ENCODE measurements at places on chromosomes 5 and 9.

DNA sequence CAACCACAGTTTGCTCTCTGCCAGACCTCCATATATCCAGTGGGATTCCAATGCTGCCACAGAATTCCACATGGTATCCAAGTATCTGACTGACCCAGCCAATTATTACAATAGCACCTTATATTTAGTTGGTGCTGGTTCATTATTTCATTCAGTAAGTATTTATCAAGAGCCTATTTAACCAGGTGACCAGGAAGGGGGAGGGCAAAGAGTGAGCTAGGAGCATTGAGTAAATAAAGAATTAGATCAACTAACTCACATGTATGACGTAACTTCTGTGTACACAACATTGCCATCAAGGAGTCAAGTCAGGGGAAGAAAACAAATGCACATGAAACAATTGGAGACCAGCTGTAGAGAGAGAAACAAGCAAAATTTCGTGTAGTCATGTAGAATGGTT, 207.1 kb upstream of the PAPPA start:
- H3K27ac ChIP-seq = no peak overlapping the region
- peaks cover 6% of the 10 kb centered on the region for H3K27me3 ChIP-seq
- no peaks in the 10 kb centered on the region for H3K36me3 ChIP-seq
- no peaks in the 10 kb centered on the region for H3K4me1 ChIP-seq
- no peak for DNase-seq

DNA sequence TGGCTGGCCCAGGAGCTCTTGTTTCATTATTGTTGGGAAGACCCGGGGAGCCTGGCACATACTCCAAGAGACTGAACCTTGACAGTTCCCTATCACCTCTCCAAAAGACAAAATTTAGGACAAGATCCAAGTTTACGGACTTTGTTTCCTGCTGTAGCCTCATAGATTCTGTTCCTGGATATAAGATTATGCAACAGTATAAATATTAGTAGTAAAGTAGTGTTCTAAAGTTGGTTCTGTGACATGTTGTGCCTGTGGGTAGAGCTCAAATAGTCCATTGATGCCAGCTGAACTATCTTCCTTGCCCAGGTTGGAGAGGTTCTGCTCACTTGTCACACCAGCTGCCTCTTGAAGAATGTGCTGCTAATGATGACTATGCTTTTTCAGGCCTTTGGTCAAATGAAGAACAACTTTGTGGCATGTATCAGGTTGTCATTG, 430.2 kb downstream of the DMAC1 start:
- no peaks in the 10 kb centered on the region for H3K36me3 ChIP-seq
- H3K4me1 ChIP-seq = no peaks in the 10 kb centered on the region
- H3K27ac ChIP-seq = no peak overlapping the region
- H3K27me3 ChIP-seq = peaks cover 4% of the 10 kb centered on the region
- no peak overlapping the region for H3K4me3 ChIP-seq
- no peak for DNase-seq

GRCh38 chr9:136247947-136248637, 2.5 kb upstream of the QSOX2 start:
- no peaks in the 10 kb centered on the region for H3K27me3 ChIP-seq
- no peak for DNase-seq
- peaks cover 24% of the 10 kb centered on the region for H3K4me1 ChIP-seq
- no peak overlapping the region for H3K4me3 ChIP-seq
- peaks cover 3% of the 10 kb centered on the region for H3K36me3 ChIP-seq

DNA sequence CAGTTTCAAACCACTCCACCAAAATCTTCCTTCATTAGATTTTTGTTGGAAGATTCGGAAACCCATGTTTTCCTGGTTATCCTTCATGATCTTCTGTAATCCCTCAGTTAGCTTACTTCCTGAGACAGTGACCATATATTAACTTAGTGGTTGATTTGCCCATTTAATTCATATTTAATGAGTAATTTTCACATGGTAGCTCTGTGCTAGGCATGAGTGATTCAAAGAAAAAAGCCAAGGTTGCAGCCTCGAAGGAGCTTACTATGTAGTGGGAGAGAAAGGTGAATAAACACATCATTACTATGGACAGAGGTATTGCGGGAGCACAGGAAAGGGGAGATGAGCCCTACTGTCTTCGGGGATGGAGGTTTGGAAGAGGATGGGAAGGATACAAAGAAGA, 158.5 kb downstream of the TLE1 start:
- no peak for DNase-seq
- no peaks in the 10 kb centered on the region for H3K36me3 ChIP-seq
- peaks cover 5% of the 10 kb centered on the region for H3K27me3 ChIP-seq
- H3K4me1 ChIP-seq = no peaks in the 10 kb centered on the region
- no peak overlapping the region for H3K4me3 ChIP-seq
- no peak overlapping the region for H3K27ac ChIP-seq

GRCh38 chr9:96183751-96184150, 118.2 kb downstream of the HSD17B3 start:
- no peaks in the 10 kb centered on the region for H3K4me1 ChIP-seq
- DNase-seq = no peak
- peaks cover 14% of the 10 kb centered on the region for H3K27me3 ChIP-seq
- H3K36me3 ChIP-seq = no peaks in the 10 kb centered on the region
- H3K27ac ChIP-seq = no peak overlapping the region

DNA sequence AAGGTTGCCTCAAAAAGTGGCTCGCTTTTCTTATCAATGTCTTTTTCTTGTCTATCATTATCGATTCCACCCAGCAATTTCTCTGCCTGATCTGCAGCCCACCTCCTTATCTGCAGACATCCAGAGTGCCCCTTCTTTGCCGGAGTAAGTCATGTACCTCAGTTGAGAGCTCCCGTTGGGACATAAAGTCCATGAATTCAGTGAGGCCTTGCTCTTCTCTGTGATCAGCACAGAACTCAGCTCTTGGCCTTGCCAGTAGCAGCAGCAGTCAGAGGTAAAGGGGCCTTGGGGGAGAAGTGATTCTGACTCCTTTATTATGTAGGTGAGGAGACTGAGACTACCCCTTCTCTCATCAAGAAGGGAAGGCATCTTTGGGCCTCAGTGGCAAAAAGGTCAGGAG, 24.9 kb upstream of the DCAF12 start:
- DNase-seq = no peak
- no peak overlapping the region for H3K27ac ChIP-seq
- H3K4me3 ChIP-seq = no peak overlapping the region
- no peaks in the 10 kb centered on the region for H3K27me3 ChIP-seq

DNA sequence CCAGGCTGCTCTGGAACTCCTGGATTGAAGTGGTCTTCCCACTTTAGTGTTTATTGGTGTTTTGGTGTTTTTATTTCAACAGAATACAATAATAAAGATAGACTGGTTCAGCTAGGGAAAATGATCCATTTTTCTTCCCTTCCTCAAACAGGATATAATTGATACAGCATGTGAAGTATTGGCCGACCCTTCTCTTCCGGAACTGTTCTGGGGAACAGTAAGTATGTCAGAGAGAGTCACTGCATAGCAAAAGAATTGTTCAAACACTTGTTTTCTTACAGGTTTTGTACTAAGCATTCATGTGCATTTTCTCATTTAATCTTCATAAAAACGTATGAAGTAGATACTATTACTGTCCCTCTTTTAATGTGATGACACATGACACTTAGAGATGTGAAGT, 31.6 kb downstream of the NUP188 start:
- peaks cover 27% of the 10 kb centered on the region for H3K36me3 ChIP-seq
- H3K4me3 ChIP-seq = no peak overlapping the region
- no peak for DNase-seq
- H3K27ac ChIP-seq = no peak overlapping the region
- no peaks in the 10 kb centered on the region for H3K27me3 ChIP-seq

DNA sequence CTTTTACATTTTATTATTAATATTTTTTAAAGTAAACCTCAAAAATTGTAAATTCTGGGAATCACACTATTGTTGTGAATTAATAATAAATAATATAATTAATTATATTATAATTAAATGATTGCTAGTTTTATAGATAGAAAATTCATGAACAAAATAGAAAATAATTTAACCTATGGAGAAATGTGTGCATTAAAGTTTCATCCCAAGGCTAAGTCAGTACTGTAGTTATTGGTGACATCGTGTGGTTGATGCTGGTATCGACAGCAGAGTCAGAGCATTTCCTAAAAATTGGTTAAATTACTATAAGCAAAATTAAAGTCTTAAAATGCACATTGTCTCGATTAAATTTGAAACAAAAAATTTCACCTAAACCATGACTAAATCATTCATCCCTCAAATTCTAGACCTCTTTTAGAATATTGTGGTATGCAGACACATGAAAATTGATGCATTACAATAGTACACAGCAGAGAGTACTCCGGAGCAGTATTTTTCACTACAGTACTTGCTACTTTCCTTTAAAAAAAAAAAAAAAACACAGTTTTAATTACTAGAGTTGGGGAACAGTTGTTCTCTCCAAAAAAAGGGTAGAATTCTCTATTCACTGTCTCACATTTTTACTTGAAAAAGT, 73.9 kb downstream of the RORB start:
- peak; percentile 2 for DNase-seq
- no peaks in the 10 kb centered on the region for H3K4me1 ChIP-seq
- H3K36me3 ChIP-seq = no peaks in the 10 kb centered on the region
- H3K27ac ChIP-seq = no peak overlapping the region

GRCh38 chr5:142669477-142669876, 16.4 kb downstream of the FGF1 start:
- no peaks in the 10 kb centered on the region for H3K27me3 ChIP-seq
- no peak overlapping the region for H3K27ac ChIP-seq
- H3K4me1 ChIP-seq = no peaks in the 10 kb centered on the region

DNA sequence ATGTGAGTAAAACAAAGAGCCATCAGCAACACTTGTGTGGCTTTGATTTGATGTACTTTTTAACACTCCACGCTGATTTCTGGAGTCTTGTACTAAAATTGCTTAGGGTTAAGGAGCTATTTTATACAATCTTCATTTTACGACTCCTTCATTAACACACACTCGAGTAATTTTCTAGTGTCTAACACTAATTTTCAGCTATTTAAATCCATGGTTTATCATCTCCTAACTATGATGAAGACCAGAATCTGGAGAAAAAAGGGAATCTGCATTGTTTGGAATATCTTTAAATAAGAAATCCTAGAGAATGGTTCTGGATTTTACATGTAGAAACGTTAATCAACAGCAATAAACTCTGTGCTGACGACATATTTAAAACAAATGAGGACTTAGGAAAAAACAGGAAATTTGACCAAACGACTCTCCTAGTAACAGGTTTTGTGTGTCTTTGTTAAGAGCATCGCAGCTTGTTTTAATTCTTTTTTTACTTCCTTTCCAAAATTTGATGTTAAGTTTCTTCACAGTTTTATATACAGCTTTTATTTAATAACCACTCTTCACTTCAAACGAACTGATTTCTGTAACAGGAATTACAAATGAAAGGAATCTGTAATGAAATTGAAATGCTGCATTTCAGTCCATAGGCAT, 138.5 kb downstream of the AOPEP start:
- DNase-seq = no peak
- no peak overlapping the region for H3K4me3 ChIP-seq
- no peaks in the 10 kb centered on the region for H3K27me3 ChIP-seq
- peaks cover 37% of the 10 kb centered on the region for H3K4me1 ChIP-seq
- no peak overlapping the region for H3K27ac ChIP-seq

- no peak for DNase-seq
- H3K27ac ChIP-seq = no peak overlapping the region
- no peaks in the 10 kb centered on the region for H3K36me3 ChIP-seq
- no peaks in the 10 kb centered on the region for H3K4me1 ChIP-seq
Observed at GRCh38 chr9:21268347-21268657, 28.5 kb upstream of the IFNA14 start.

GRCh38 chr5:42605490-42605889, 151.1 kb upstream of the CCDC152 start:
- no peak overlapping the region for H3K4me3 ChIP-seq
- DNase-seq = no peak
- no peaks in the 10 kb centered on the region for H3K36me3 ChIP-seq
- H3K27me3 ChIP-seq = peaks cover 12% of the 10 kb centered on the region

GRCh38 chr5:7667216-7667767, 183.6 kb downstream of the CFAP90 start:
- H3K27me3 ChIP-seq = no peaks in the 10 kb centered on the region
- H3K4me3 ChIP-seq = no peak overlapping the region
- no peaks in the 10 kb centered on the region for H3K36me3 ChIP-seq

- no peak overlapping the region for H3K4me3 ChIP-seq
- no peak for DNase-seq
- peaks cover 11% of the 10 kb centered on the region for H3K36me3 ChIP-seq
- no peaks in the 10 kb centered on the region for H3K27me3 ChIP-seq
Observed at GRCh38 chr5:77996943-77997342, 220.8 kb upstream of the TBCA start.

GRCh38 chr9:127538849-127539258, 73.2 kb upstream of the STXBP1 start:
- H3K27me3 ChIP-seq = no peaks in the 10 kb centered on the region
- H3K27ac ChIP-seq = no peak overlapping the region
- DNase-seq = no peak
- no peaks in the 10 kb centered on the region for H3K36me3 ChIP-seq
- H3K4me3 ChIP-seq = no peak overlapping the region

DNA sequence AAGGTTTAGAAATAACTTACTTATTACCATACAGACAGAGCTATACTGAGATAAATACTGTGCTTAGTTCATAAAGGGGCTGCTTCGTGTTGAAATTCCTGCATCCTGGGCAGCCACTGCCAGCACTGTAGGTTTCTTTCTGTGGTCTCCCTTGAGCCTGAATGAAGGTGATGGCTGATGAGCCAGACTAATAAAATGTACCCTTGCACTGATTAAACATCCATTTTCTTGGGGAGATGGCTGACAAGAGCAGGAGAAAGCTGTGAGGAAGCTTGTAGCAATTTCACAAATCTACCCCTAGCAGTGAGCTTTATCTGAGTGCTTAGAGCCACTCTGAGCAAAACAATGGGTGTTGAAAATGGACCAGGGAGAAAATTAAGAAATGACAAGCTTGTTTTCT, 23.3 kb upstream of the ZSWIM6 start:
- peaks cover 25% of the 10 kb centered on the region for H3K27me3 ChIP-seq
- no peak overlapping the region for H3K27ac ChIP-seq
- H3K36me3 ChIP-seq = no peaks in the 10 kb centered on the region
- H3K4me1 ChIP-seq = peaks cover 10% of the 10 kb centered on the region
- no peak overlapping the region for H3K4me3 ChIP-seq

GRCh38 chr9:136949239-136949816, 2.7 kb upstream of the LCN12 start:
- H3K4me3 ChIP-seq = peak overlapping the region; percentile 84
- H3K27me3 ChIP-seq = no peaks in the 10 kb centered on the region
- no peak for DNase-seq
- peaks cover 6% of the 10 kb centered on the region for H3K4me1 ChIP-seq

DNA sequence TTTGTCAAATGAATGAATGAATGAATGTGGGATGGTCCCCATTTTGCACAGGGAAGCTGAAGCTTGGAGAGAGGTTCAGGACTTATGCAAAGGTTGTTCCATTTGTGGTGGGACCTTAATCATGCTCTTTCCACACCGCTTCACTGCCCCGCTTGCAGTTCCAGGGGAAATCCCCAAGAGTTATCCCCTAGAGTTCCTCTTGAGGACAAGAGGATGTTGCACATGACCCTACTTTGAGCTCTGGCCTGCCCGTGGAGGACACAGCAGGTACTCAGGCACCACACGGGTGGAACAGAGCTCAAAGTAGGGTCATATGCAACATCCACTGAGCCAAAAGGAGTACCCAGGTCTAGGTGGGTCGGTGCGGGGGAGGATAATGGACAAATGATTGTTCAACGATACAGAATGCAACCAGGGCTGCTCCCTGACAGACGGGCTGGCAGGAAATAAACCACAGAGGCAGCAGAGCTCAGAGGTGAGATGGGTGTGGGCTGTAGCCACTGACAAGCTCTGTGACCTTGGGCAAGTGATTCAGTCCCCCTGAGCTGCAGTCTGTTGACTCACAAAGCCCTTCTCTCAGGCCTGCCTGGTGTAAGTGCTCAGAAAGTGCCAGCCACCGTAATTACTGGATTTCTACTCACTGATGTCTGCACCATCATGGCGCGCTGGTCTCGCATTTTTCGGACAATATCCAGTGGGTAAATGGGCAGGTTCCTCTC, 60.3 kb upstream of the EPB41L4B start:
- H3K27ac ChIP-seq = no peak overlapping the region
- DNase-seq = no peak
- peaks cover 5% of the 10 kb centered on the region for H3K27me3 ChIP-seq
- no peaks in the 10 kb centered on the region for H3K36me3 ChIP-seq
- H3K4me1 ChIP-seq = no peaks in the 10 kb centered on the region

All from activated naive CD8-positive, alpha-beta T cell treated with anti-CD3 and anti-CD28 coated beads for 36 hours (primary cell).